Left renal cortex interstitium (tissue), 4 donors: ENCODE measurements at places on chromosomes 11 and 22. TPM values are rescaled to one million over a fixed set of nuclear protein-coding genes. Genes with fewer than 3 reads are reported as not detected.
A peak's percentile ranks its signal among the peaks of the same experiment; 100 is the strongest.

GRCh38 chr11:87897071-87897470 is 278.2 kb downstream of the RAB38 start:
- DNase-seq, result no peak

DNA sequence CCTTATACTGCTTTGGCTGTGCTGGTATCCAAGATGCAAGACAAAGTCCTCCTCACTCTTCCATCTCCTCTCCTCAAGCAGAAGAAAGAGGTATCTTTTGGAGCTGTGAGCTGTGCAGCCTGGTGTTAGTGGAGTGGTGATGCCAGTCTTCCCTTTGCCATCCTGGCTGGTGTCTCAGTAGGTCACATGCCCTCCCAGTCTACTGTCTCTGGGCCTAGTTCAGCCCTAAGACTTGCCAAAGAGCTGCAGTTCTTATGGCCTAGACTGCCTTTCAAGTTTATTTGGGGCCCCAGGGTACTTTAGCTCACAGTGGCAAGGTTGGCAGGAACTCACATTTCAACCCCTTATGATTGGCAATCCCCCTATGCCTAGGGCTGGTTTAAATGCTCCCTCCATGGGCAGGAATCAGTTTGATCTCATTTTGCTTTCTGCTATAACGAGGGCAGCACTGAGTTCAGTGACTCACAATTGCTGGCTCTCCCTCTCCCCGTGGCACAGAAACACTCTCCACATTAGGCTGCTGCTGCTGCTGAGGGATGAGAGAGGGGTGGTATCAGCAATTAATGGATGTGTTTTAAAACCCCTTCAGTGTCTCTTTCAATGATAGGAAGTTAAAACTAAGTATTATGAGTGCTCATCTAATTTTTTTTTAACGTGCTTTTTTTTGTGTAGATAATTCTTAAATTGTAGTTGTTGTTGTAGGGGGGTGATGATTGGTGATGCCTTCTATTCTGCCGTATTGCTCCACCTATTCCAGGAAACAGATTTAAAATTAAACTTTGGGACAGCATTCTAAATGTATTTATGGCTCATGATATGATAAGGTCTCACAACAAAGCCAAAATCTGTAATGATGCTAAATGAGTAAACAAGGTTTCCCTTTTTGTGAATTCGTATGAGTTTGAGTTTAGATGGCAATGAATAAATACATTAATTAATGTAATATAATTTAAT is 1295.0 kb downstream of the JRKL start:
- no peak for DNase-seq

- DNase-seq, result no peak
These were observed 19.4 kb downstream of the TMPRSS13 start for GRCh38 chr11:117909611-117910382.

- no peak for DNase-seq
These were observed 113.1 kb downstream of the MICAL3 start for GRCh38 chr22:17911312-17911705.

DNA sequence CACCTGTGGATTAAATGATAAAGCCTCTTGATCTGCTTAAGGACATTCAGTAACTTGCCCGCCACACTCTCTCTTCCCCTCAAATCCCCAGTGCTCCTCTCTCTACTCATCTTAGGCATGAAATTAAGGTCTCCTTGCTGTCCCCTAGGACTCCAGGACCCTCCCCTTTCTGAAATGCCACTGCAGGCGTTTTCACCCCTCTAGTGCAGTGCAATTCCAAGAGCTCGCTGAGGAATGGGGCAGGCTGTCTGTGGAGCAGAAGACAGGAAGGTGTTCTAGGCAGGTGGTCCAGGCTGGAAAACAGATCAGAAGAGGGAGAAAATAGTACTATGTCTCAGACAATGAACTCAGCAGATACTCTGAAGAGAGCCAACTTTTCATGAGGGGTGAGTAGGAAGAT is 55.8 kb upstream of the ARHGAP42 start:
- no peak for DNase-seq

DNA sequence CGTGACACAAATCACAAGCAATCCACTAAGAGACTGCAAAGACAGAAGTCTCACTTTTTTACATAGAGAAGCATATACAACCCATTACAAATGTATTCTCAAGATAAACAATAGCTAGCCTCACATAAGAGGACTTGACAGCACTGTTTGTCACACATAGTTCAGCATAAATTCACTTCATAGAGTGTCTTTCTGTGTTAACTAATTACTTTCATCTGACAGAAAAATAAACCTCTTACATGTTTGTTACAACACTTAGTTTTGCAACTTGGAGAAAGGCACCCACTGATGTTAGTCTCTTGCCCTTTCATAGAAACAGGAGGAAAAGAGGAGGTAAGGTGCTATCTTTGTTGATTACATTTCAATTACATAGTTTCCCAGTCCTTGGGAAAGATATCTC is 2221.9 kb upstream of the RAG2 start:
- no peak for DNase-seq

GRCh38 chr11:59556115-59556916 is 45.0 kb downstream of the OR4D9 start:
- peak; percentile 46 for DNase-seq

DNA sequence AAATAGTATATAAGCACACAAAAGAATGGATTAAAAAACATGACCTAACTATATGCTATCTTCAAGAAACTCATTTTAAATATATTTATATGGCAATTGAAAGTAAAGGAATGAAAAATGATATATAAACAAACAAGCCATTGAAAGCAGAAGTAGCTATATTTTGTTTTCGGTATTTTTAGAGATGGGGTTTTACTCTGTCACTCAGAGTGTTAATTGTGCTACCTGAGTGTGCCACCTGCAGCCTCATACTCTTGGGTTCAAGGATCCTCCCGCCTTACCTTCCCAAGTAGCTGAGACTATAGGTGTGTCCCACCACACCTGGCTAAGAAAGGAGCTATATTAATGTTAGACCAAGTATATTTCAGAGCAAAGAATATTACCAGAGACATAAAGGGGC is 624.1 kb downstream of the BUD13 start:
- no peak for DNase-seq

DNA sequence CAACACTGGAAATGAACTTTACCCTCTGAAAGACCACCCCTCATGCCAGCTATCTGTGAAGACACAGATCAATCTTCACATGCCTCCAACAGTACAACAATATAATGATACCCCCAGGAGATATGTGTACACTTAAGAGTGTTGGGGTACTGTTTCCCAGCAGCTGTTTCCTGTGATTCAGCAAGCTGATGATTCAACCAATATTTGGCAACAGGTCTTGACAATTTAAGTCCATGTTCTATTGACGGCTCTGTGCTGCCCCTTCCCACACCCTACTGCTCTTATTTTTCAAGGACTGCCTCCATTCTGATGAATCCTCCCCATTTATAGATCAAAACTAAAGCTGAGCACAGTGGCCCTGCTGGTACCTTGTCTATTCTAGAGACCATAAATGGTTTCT is 6.6 kb downstream of the SNX19 start:
- DNase-seq, result no peak

DNA sequence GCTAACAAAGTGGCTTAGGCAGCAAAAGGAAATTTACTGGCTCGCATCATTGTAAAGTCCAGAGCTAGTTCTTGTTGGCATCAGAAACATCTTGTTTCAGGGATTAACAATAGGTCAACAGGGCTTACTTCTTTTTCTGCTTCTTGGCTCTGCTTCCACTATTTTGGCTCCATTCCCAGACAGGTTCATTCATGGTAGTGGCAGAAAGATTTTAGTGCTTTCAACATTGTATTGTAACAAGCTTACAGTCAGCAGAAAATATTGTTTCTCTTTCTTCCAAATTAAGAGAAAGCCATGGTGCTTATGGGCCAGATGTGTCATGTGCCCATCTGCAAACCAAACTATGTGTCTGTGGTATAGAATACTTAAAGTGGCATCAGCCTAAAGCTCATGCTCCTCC is 315.6 kb downstream of the RAB38 start:
- DNase-seq, result no peak

DNA sequence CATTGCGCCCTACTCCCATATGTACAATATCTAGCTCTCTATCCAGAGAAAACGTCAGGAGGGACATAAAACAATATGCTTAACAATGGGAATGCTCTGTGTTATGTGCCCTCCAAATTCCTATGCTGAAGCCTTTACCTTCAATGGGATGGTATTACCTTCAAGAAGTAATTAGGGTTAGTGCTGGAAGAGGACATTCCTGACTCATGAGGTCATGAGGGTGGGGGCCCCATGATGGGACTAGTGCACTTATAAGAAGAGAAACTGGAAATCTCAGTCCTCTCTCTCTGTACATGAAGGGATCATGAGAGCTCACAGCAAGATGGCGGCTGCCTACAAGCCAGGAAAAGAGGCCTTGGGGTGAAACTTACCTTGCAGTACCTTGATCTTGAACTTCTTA is 20.3 kb downstream of the MMP20 start:
- no peak for DNase-seq

GRCh38 chr11:92482492-92483060 is 258.0 kb downstream of the FAT3 start:
- no peak for DNase-seq

DNA sequence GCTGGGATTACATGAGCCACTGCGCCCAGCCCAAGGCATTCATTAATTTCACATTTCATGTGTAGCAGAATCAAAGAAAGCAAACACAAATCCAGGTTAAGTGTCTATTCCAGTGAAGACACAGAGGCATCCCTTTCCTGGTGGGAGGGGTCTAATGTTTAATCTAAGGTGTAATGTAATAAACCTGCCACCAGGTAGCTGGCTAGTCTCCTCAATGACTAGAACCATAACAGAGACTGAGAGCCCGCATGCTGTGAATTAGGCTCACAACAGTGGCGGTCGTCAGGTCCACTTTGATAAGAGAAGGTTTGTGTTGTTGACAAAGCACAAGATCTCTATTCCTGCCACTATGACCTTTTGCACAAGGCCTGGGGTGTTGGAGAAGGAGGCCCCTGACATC is 64.2 kb upstream of the ADA2 start:
- no peak for DNase-seq

DNA sequence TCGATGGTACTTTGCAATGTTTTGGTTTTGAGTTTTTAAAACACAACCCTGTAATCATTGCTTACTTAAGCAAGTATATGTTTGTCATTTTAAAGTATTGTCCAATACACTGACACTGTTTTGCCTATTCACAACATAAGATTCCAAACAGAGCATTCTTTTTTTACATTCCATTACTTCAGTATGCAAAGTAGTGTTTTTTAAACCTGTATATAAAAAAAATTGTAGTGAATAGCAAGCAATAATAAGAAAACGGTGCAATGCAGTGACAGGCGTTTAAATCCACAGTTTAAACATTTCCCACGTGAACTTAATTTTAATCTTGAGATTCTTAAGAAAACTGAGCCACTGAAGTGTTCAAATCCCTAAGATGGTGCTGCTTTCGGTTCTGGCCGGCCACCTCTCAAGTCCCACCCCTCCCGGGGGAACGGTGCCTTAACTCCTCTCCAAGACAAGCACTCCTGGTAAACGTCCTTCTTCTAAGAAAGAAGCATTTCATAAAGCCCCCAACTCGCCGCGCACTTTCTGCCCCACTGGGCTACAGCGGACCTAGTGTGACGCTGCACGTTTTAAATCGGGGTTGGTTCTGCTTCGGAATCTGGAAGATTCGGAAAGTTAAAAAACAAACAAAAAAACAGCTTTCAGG is 2.9 kb downstream of the PGR start:
- no peak for DNase-seq

GRCh38 chr22:48744967-48745841 is 1082.5 kb downstream of the BRD1 start:
- no peak for DNase-seq

DNA sequence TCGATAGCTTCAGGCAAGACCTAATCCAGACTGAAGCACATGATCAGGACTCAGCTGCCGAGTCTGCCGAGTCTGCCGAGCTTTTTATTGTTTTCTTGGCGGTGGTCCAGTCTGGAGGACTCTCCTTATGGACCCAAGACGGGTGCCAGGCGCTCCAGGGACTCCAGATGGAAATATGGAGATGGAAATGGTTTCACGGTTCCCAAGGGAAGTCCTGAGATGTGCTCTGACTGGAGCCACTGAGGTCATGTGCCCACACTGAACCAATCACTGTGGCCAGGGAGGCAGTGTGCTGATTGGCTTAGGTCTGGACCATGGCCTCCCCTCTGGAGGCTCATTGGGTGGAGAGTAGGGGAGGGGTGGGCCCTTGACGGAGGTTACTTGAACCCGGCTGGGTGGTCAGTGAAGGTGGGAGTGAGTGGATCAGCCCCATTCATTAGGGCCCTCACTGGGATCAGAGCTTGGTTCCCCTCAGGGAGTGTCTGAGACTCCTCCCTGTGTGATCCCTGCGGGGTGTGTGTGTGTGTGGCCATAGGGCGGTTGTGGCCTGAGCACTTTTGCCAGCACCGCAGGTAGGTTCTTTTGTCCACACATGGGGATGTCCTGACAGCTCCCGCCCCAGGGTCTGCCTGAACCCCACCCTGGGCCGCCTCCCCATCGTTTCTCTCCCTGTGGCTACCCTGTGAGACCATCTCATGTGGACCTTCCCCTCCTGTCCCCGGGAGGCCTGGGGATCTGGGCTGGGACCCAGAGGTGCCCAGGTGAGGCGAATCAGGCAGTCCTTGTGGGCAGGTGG is 14.0 kb downstream of the RPS6KA4 start:
- no peak for DNase-seq

- DNase-seq, result no peak
These were observed 49.4 kb upstream of the PICALM start for GRCh38 chr11:86118253-86118652.

GRCh38 chr22:49807780-49808708 is 19.6 kb downstream of the BRD1 start:
- DNase-seq, result no peak

DNA sequence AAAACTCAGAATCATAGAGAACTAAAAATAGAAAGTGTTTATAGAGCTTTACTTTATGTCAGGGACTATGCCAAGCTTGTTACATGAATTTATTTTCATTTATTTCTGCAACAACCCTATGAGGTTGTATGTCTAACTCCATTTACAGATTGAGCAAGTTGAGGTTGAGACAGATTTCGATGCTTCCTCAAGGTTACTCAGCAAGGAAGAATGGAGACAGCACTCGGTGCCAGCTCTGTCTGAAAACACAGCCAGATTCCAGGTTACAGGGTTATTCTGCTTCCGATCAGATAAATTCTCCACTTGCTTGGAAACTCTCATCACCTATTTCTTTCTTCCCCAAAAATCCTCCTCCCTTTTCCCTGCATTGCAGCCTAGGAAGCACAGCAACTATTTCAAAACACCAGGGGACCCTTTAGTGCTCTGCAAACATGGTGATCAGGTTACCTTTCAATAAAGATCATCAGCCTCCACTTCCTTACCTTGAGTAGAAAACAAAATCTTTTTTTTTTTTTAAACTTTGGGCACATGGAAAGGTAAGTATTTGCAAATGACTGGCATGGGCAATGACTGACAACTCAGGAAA is 7.0 kb downstream of the MMP3 start:
- DNase-seq, result no peak

SCGB1D2 gene
- 1.2 TPM for polyA plus RNA-seq

SLC35C1 gene
- 9.5 TPM for polyA plus RNA-seq

SLC15A3 gene
- 19.2 TPM for polyA plus RNA-seq

PDGFB gene
- 13.0 TPM for polyA plus RNA-seq

CHST1 gene
- 6.0 TPM for polyA plus RNA-seq

EXPH5 gene
- 4.8 TPM for polyA plus RNA-seq

CD3E gene
- polyA plus RNA-seq, result 0.51 TPM

OTOG gene
- 0.90 TPM for polyA plus RNA-seq

POLD3 gene
- polyA plus RNA-seq, result 36.3 TPM

MYEOV gene
- 3.5 TPM for polyA plus RNA-seq

KDELR3 gene
- 10.3 TPM for polyA plus RNA-seq

OR2AG2 gene
- 0.05 TPM for polyA plus RNA-seq
